ENCODE measurements at places on chromosomes 4 and X. TPM values are rescaled to one million over a fixed set of nuclear protein-coding genes. Genes with fewer than 3 reads are reported as not detected.

The DCAF8L2 gene
- not detected for total RNA-seq

DNA sequence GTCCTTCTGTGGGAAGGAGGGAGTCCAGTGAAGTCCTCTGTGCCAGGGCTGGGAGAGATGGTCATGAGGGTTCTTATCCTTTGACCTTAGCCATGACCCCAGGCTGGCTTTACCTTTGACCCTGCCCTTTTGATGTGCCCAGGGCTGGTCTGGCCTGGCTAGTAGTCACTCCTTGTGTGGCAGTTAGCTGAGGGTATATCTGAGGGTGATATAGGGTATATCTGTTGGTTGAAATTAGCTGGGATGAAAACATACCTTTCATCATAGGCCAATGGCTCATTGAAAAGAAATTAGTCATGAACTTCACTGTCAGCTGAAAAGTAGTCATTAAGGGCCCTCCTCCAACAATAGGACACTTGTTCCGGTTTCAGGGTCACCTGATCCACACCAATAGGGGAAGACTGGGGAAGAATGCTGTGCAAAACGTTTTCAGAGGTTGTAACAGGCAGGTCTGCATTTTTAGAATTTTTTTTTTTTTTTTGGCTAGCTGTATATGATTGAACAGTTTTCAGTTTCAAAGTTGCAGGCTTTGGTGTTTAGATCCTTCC, 74.6 kb upstream of the STOX2 start:
- no peak for DNase-seq

DNA sequence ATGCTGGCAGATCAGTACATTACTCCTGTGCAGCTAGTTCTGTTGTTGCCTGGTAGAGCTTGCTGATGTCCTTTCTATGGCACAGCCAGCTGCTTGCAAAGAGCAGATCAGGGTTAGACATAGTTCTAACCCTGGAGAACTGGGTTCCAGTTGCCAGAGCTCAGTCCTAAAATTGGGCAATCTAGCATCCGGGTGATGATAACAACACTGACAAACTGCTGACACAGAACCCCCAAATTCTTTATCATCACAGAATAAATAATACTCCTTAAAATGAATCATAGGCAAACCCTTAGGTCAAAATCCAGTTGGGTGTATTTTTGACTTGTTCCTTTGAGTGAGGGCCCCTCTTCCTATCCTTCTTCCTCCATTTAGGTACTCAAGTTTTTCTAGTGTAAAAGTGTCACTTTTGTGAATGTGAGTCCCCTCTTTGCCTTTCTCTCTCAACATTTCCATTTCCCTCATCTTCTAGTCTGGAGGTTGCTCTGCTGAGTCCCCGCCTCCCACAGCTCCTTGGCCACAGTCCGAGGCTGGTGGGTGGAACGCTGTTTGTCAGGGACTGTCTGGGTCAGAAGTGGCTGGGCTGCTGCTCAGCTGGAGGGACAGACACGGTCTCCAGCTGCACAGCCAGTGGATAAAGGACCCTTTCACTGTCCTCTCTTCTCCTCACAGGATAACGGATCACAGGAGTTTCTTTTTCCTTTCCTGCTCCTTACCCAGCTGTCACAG, 93.6 kb upstream of the RASGEF1B start:
- no peak for DNase-seq

DNA sequence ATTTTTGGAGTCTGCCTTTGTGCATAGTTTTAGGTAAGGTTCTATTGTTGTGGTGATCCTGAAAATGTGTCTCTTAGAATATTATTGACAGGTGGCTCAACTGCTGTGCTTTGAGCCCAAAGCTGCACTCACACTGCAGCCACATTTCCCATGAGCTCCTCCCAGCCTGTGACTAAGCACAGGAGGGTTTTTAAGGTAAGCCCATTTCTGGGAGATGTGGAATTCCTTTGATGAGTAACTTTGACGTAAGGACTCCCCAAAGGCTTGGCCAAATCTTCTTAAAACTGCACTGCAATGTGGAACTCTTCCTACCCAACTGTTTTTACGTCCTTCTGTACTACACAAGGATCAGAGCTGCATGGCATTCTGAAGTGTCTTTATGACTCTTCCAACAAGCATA, 20.0 kb upstream of the TMPRSS11A start:
- DNase-seq: no peak

DNA sequence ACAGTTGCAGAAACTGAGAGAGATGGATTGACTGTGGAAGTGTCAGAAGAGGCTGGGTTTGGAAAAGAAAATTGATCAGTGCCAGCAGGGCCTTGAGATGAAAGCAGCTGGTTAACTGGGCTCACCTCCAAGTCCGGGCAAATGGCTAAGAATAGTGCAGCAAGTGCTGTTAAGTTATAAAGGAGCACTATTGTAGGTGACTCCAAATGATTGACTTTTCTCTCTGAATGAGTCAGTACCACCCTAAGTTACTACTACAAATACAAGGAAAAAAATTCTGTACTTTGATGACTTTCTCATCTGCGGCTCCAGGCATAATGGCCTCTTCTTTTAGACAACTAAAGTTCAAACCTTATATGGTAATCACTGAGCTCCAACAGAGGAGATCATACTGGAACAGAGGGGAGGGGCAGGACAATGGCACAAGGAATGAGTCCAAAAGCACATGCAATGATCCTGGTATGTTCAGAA, 733.4 kb upstream of the INTU start:
- no peak for DNase-seq

DNA sequence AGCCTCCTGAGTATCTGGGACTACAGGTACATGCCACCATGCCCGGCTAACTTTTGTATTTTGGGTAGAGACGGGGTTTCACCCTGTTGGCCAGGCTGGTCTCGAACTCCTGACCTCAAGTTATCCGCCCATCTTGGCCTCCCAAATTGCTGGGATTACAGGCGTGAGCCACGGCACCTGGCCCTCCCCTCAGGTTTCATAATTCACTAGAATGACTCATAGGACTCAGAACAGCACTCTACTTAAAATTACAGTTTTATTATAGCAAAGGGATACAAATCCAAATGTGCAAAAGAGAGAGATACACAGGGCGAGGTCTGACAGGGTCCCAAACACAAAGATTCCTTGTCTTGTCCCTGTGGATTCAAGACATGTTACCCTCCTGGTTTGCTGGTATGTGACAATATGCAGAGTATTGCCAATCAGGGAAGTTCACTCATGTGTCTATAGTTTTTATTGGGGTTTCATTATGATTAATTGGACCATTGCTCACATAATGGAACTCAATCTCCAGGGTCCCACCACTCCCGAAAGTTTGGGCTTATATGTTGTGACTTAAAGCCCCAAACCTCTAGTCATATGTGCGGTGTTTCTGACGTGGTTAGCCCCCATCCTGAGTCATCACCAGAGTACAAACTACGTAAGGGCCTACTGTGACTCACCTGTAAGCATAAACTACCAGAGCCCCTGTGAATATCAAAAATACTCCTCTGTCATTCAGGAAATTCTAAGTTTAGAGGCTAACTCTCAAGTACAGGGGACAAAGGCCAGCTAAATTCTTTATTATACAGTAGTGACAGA, 5.2 kb downstream of the YIPF6 start:
- peak; percentile 71 for DNase-seq

GRCh38 chr4:124206779-124207605, 505.5 kb downstream of the ANKRD50 start:
- DNase-seq: no peak

GRCh38 chr4:117084866-117085701, at the start of gene TRAM1L1:
TRAM1L1 (minus strand) TSS chr4:117085576; CDS start chr4:117085393, 183 bp downstream.
- DNase-seq: peak; percentile 2

- no peak for DNase-seq
Observed at GRCh38 chr4:56267558-56267957, 119.7 kb downstream of the AASDH start.

The P2RY10 gene
- 47.2 TPM for total RNA-seq

The SYP gene
- 11.2 TPM for total RNA-seq

GRCh38 chr4:32661229-32661628, 1941.1 kb downstream of the PCDH7 start:
- DNase-seq: no peak

DNA sequence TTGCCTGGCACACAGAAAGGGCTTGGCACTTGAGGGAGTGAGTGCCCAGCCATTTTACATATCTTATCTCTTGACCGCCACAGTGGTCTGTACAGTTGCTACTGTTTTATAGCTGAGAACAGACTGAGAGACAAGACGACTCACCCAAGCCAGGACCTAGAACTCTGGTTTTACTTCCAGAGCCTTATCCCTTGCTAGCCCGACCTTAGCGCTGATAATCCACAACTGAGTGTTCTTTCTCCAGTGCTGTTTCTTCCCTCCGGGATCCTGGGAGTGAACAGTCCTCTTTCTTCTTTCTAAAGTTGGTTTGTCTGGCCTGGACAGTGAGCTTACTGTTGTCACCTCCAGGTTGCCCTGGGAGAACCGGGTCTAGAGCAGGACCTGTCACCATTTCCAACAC, 52.5 kb upstream of the TADA2B start:
- no peak for DNase-seq

The TRIM60 gene
- not detected for total RNA-seq

GRCh38 chr4:131459430-131460101, 1689.5 kb upstream of the PCDH10 start:
- no peak for DNase-seq

DNA sequence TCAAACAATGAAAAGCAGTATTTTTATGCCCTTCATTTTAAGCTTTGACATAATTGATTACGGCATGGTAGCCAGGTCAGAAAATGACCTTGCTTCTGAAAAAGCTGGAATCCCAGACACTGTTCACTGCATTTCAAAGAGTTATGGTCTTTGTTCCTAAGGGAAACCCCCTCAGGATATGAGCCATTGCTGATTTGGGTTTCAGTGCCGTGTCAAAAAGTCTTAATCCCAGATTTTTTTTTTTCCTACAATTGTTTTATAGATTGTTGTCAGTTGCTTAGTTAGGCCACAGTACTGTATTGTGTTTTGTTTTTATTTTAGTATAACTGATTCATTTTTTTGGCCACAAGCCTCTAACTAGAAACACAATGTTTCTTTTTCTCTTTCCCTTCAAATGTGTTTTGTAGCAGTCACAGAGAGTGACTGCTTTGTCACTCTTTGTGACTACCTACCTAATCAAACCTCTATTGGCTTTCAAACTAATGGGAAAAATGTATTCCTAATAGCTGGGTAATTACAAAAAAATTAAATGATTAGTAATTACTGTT, 10.3 kb downstream of the WDR44 start:
- DNase-seq: no peak

GRCh38 chr4:75135068-75135825, 202.3 kb downstream of the PARM1 start:
- no peak for DNase-seq

DNA sequence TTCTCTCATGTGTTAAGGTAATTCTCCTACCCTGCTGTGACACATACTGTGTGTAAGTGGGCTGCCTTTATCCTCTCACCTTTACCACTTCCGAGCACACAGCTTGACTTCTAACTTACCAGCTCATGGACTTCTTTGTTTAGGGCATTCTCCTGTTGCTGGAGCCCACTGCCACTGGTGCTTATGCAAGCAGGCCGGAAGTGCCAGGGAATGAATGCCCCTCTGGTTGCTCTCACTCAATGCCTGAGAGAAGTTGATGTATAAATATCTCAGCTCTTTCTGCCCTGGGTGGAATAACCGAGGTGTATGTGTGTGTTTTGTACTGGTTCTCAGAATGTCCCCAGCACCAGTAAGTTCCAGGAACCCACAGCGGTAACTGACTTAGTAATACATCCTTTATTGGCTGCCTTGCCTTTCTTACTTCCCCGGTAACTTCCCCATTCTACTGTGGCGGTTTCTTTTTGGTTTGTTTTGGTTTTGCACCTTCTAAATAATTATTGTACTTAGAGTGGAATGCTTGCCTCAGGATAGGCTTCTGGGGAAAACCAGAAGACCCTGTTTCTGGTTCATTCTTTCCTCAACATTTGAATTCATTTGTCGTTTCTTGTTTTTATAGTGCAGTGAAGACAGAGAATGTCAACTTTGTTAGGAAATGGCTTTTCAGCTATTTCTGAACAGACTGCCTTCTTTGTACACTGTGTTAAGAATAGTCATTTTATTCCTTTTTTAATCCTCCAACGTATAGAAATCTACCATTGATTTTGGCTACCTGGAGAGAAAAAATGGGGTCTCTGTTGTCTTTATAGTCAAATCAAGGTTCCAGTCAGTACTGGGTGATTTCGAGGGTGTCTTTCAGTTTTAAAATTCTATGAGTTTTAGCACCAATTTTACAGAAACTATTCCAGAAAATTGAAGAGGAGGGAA, 45.4 kb downstream of the CXorf58 start:
- peak; percentile 24 for DNase-seq

The DCHS2 gene
- total RNA-seq: not detected

All from activated naive CD4-positive, alpha-beta T cell treated with anti-CD3 and anti-CD28 coated beads, Interleukin-2, amount 50 U/mL, for 72 hours (primary cell).